ENCODE measurements at places on chromosomes 1 and 21. TPM values are rescaled to one million over a fixed set of nuclear protein-coding genes. Genes with fewer than 3 reads are reported as not detected.

CD34 gene
- not detected for total RNA-seq

PROK1 gene
- total RNA-seq = not detected

OPRD1 gene
- total RNA-seq = not detected

KRTAP13-2 gene
- total RNA-seq = not detected

SPRR4 gene
- not detected for total RNA-seq

Measured in T-helper 1 cell treated with Interleukin-12 subunit alpha and Interleukin-12 subunit beta and Interleukin-4 antibody, amounts not matched to agents 30 ng/mL and 1 ng/mL, for 36 hours (primary cell).